ENCODE measurements at places on chromosomes 3 and 15. TPM values are rescaled to one million over a fixed set of nuclear protein-coding genes. Genes with fewer than 3 reads are reported as not detected.

DNA sequence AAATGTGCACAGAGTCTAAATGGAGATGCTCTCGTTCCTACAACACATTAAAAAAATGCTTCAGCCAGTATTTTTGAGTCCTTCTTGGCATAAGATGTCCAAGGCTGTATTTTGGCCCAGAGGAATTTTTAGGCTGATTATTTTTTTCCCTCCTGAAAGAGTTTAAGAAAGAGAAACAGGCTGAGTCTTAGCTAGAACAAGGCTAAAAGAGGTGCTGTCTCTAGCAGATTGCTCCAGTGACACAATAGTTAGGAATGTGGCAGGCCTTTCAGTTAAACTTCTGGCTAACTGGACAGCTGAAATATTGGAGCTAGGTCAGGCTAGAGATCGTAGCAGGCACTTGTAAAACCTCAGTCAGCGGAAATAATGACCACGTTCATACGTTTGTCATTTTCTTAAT, 271.4 kb upstream of the RARB start:
- peak; percentile 19 for DNase-seq

Gene ZIC4
- total RNA-seq: not detected

Gene SHISA5
- 164 TPM for total RNA-seq

GRCh38 chr3:23932571-23932970, 12.5 kb upstream of the NR1D2 start:
- DNase-seq: no peak

DNA sequence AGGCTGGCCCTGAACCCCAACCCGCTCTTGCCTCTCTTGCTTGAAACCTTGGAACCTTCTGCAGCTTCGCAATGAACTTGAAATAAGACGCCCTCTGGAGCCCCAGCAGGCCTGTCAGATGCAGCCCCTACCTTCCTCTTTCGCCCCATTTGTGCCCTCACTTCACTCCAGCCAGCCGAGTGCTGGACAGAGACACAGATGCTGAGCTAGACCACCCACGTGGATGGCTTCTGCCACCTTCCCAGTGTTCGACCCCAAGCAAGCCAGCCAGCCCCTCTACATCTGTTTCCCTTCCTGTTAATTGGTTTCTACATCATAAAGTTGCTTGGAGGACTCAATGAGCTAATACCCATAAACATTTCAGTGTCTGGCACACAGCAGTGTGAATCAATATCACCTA, 23.8 kb upstream of the SNRPA1 start:
- no peak for DNase-seq

GRCh38 chr15:32657198-32657883, 15.8 kb downstream of the SCG5 start:
- DNase-seq: peak; percentile 58

Gene ECE2
- not detected for total RNA-seq

Gene LRRC31
- total RNA-seq: 0.04 TPM

Gene PEX11A
- total RNA-seq: 7.8 TPM

Gene GCNT3
- total RNA-seq: 0.18 TPM

- no peak for DNase-seq
These were observed 30.5 kb downstream of the DPH3 start for GRCh38 chr3:16234281-16234680.
